ENCODE measurements at places on chromosomes 5 and 9.

GRCh38 chr9:27967210-27967609, 393.9 kb upstream of the C9orf72 start:
- no peak for DNase-seq

DNA sequence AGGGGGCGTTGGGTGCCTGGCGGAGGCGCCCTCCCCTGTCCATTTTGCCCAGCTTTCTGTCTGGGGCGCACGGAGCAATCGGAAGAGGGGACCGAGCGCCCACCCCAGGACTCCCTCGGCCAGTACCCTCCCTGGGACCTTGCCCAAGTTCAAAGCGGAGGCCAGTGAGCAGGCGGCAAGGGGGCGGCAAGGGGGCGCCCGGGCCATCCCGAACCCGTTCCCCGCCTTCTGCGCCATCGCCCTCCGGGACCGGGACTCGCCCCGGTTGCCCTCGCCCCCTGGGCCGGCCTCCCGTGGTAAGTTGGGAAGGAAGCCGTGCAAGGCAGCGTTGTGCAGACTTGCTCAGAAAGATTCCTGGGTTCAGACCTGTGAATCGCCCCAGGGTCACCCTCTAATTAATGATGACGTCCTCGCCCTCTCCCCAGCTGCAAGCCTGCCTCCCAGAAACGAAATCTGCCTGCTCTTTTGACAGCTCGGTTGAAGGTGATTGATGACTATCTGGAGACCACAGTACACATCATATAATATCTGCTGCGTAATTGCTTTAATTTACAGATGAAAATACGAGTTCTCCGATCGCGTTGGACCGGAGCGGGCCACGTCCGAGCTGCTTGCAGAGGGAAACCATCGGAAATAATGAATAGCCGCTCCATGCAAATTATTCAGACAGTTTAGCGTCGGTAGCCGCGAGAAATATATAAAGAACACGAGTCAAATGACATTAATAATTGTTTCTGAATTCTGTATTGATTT, 1.4 kb upstream of the IRX4 start:
- DNase-seq = no peak

GRCh38 chr9:16386007-16386826, 484.3 kb downstream of the BNC2 start:
- DNase-seq = no peak

- DNase-seq = no peak
Observed at GRCh38 chr5:169415371-169415770, 114.4 kb upstream of the SLIT3 start.

DNA sequence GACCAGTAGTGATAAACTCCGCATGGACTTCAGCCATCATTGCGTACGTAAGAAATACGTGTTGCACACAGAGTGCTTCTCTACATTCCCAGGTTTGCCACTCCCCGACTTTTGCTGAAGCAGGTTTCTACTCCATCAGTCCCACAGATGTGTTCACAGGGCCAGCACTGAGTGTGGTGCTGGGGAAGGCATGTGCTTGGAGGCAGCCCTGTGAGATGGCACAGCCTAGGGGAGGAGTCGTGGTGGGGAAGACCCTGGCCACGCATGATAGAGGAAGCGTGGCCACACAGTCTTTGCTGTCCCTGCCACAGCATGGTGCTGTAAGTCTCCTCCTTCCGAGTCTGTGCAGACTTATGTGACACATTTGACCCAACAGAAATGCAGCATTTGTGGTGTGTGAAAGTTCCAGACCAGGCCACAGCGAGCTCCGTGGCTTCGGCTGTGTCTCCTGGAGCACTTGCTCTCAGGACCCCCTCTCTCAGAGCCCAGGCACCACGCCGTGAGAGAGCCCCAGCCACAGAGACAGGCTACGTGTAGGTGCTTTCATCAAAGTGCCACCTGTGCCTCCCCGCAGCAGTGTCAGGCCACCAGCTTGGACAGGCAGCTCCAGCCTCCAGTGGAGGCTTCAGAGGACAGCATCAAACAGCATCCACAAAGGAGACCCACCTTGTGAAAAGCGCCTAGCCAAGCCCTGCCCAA, 197.8 kb downstream of the AUH start:
- no peak for DNase-seq

GRCh38 chr5:171577042-171577758, 157.8 kb downstream of the FGF18 start:
- no peak for DNase-seq

- DNase-seq = no peak
Observed at GRCh38 chr9:89400403-89401116, 82.3 kb downstream of the SECISBP2 start.

DNA sequence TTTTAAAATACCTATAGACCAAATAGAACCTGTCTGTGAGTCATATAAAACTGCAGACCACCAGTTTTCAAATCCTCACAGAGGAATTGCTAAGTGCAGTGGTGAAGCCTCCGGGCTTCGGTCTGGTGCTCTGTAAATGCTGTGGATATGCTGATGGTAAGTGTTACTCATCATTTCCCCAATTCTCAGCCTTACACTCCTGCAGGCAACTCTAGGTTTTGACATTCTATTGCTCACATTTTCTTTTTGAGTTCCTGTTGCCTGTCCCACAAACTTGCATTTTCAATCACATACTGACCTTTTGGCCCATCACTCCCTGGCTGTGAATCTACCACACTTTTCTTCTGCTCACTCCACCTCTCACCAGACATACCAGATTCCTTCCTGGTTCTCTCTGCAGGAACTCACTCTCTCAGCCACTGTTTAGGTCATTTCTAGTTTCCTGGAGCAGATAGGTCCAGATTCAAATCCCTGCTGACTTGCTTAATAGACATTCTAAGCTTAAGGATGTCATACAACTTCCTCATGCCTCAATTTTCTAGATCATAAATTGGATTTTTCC, 192.9 kb downstream of the RAB3C start:
- DNase-seq = no peak

DNA sequence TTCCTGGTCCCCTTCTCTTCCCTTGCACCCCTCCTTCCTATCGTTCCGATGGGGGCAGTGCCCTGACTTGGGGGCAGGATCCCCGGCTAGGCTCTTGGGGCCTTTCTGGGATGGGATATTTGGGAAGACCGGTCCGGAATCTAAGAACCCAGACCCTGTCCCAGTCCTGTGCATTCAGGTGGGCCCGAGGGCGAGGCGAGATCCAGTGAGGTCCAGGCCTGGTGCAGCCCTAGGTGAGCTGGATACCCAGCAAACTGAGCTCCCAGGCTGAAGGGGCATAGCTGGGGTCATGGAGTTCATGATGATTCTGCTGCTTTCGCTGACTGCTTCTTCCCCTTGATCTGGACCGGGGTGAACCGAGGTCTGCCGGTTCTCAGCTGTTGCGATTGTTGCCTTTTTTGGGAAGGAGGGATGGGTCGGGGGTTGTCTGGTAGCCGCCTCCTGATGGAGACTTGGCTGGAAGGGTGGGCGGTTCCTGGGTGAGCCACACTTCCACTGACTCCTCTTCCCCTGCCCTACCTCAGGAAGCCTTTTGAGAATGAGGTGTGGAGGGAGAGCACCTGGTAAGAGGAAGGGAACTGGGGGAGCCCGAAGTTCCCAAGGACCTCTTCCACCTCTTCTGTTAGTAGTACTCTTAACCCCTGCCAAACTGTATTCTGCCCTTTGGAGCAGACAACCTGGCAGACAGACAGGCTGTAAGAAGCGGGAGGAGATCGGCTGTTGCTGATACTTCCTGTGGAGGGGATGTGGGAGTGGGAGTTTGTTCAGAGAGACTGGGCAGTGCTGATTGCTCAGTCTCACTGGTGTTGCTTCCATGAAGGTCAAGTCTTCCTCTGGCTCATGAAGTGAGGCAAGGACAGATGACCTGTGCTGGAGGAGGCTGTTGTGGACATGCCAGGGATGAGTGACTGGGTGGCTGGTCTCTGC, 1.0 kb downstream of the LRRC8A start:
- no peak for DNase-seq

DNA sequence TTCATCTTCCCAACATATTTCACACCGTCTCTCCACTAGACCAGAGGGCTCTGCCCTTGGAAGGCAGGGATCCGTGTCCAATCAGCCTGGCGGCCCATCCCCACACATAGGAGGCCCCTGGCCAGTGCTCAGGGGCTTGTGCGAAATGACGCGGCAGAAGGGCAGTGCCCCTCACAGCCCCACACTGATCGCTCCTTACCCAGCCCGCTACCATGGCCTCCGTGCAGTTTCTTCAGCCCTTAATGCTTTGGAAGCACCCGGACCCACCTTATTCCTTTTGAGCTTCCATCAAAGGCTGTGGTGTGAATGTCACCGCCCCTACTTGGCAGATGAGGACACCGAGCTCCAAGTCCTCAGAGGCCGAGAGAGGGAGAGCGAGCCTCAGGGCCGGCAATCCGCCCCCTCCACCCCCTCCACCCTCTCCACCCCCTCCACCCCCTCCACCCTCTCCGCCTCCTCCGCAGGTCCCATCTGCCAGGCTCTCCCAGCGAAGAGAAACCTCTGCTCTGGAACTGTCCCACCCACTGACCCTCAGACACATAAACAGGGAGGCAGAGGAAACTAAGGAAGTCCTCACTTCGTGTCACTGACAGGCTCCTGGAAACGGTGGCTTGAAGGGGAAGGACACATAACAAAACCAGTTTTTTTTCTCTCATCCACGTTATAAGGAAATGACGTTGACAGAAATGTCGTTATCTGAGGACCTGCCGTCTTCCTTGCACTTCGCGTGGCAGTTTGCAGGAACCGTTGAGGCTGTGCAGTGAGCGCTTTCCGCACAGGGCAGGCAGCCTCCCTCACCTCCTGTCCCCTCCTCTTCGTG, 13.9 kb downstream of the QSOX2 start:
- no peak for DNase-seq

DNA sequence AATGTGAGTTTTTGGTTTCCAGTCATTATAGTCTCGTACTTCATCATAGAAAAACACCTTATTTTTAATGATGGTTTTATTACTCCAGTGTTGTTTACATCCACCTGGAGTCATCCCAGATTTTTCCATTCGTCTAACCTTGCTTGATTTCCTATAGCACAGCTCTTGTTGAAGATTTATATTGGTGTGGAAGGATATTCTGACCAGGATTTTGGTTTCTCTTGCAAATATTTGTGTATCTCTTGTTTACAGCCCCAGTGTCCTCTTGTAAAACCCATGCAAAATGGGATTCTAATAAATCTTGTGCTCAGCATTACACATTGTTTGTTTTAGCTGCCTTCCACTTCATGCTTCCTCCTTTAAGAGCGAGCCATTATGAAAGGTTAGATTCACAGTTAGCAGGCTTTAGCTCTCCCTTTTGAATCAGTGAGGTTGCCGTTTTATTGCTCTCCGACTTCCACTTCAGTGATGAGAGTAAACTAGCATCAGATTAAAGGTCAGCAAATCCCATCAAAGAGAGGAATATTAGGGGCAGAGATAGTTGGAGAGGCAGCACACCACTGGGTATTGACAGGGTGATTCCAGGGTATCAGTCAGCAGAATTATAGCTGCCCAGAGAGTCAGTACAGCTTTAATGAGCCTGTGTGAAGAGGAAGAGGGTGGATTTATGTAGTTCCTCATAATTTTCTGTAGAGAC, 157.1 kb downstream of the PBX3 start:
- no peak for DNase-seq

GRCh38 chr5:157855404-157855994, 3.4 kb downstream of the CLINT1 start:
- no peak for DNase-seq

- no peak for DNase-seq
Observed at GRCh38 chr9:123064716-123065115, 31.2 kb downstream of the GPR21 start.

DNA sequence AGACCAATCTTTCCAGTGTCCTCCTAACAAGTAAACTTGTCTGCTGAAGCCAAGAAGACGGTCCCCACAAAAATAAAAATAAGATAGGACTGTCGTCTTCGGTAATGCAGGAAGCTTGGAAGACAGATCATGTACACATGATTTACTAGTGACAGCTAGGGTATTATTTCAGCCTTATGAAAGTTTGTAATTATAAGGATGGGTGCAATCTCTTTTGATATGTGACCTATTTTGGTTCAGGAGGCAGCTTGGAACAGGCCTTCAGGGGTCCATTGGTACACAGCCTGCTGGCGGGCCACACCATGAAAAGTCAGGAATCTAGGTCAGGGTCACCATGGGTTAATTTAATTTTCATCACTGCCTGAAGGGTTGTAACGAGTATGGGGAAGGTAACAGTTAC, 13.7 kb upstream of the MEIKIN start:
- no peak for DNase-seq
